ENCODE measurements at places on chromosomes 1 and 21.

DNA sequence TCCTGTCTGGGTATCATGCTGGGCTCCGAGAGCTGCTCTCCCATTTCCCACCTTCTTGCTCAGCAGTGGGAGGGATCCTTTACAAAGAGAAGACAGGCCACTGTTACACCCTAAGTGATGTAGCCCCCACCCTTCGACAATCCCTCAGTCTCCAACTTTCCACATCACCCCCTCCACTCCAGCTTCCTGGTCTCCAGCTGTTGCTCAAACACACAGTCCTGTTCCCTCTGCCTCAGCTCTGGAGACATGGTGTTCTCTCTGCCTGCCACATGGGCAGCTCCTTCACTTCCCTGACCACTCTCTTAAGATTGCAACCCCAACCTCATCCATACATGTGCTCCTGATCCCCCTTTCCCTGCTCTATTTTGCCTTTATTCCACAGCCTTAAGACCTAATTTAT lies 37.7 kb downstream of the SLC30A1 start:
- ATAC-seq: no peak

DNA sequence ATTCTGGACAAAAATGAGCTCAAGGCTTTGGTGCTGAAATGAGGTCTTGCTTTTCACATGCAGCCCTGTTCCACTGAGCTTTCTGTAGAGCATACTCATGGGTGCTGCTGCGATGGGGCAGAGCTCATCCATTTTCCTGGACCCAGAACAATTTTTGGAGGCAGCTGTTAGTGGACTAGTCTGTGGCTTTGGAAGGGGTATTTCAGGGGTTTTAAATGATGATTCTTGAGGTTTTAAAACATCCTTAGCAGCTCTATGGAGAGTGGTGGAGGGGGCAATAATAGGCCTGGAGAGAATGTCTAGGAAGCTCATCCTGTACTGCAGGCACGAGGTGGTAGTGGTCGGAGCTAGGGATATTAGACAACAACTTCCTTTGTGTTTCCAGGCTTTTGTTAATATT lies 16.5 kb downstream of the NOS1AP start:
- ATAC-seq: no peak

DNA sequence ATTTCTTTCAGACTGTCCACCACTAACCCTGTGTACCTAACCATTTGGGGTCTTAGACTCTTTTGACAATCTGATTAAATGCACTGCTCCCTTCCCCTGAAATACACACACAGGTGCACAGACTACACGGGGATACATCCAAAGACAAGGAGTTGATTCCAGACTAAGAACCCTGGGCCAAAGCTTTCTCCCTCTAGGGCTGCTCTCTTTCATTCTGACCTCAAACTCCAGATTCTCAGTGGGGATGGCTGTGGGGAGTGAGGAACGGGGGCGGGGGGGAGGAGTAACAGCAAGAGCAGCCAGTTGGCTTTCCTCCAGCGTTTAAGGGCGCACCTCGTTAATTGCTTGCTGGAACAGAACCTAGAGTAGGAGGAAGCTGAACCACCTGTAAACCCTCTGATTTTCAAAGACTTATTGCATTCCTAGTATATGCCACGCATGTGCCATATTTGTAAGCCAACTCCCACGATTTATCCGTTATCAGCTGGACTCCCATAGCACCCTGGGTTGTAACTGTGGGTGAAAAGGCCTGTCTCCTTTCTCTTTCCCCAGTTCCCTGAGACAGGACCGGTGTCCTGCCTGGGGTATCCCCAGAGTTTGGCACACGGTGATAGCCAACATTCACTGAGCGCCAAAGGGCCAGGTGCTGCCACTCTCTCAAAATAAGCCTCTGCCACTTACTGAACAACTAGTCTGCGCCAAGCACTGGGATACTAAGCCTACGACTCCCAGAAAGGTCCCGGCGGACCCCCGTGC lies 920 bp downstream of the MTHFR start:
- ATAC-seq: no peak

DNA sequence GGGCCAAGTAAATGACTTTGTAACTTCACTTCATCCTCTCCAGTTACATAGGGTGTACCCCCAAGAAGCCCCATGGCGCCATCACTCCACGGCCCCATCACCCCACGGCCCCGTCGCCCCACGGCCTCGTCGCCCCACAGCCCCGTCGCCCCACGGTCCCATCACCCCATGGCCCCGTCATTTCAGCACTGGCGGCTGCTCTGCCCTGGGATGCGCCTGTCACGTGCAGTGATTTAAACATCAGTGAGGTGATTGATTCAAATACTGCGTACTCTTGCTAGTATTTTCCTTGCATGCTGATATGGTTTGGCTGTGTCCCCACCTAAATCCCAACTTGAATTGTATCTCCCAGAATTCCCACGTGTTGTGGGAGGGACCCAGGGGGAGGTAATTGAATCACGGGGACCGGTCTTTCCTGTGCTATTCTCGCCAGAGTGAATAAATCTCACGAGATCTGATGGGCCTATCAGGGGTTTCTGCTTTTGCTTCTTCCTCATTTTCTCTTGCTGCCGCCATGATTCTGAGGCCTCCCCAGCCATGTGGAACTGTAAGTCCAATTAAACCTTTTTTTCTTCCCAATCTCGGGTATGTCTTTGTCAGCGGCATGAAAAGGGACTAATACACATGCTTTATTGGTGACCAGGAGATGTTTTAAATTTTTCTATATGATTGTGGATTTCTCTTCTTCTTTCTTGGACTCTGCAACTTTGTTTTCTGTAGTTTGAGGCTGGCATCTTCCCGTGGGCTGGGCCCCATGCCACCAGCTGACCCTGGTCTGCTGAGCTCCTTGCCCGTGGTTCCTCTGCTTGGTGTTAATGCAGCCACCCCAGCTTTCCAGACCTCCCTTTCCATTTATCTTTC lies 50.1 kb upstream of the PCBP3 start:
- no peak for ATAC-seq

DNA sequence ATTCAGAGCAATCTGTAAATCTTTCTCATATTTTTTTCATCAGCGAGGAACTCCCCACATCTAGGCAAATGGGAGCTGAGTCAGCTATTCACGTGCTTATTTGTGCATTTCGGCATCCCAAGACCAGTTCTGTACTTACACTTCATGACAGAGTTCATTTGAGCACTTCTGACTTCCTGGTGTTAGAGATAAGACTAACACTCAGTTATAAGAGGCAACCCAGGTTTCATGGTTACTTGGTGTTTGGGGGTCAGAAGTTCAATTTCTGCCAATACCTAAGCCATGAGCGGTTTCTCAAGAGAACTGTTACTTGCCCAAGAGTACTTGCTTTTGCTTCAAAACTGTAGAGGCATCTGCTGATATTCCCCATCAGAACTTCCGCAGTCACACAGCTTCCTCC lies 24.1 kb upstream of the DESI2 start:
- ATAC-seq: no peak

DNA sequence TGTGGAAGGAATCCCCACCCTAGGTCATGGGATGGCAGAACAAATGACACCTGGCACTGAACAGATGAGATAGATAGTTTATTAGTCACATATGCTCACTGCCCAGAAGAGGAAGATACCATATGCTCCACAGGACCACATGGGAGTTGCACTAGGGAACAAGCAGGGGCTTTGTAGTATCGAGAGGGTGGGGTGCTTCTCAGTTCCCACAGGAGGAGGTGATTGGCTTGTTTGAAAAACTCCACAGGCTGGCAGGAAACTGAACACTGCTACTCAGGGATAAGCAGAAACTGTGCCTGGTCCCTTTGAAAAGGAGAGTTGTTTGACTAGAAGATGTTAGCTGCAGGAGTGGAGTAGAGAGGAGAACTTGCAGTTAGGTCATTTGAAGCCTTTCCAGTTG lies 31.9 kb upstream of the RXRG start:
- ATAC-seq: no peak

- no peak for ATAC-seq
Observed at GRCh38 chr1:193763266-193763665, 576.9 kb upstream of the B3GALT2 start.

DNA sequence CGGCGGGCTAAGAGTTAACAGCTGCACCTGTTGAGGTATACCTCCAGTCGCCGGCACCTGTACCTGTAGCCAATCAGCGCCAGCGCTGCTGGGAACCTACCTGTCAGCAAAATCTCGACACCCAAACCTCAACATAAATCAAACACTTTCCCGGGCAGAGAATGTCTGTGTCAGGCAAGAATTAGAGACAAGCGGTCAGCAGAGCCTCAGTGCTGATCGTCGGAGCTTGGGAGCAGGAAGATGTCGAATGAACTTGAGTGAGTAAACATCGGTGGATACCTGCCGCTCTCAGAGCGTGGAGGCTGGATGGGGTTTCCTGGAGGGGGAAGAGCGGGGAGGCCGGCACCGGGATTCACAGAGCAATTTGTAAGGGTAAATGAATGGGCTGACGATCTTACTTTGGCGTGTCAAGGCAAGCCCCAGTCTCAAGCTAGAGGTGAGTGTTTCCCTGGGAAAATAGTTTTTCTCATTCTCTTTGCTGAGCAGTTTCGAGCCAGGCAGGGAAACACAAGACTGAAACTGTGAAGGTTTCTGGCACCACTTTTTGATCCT lies at the start of gene GRHL3:
GRHL3 (plus strand) TSS at position 46 of the 552 bp plus-strand sequence; CDS start at position 241, 195 bp downstream.
- no peak for ATAC-seq

DNA sequence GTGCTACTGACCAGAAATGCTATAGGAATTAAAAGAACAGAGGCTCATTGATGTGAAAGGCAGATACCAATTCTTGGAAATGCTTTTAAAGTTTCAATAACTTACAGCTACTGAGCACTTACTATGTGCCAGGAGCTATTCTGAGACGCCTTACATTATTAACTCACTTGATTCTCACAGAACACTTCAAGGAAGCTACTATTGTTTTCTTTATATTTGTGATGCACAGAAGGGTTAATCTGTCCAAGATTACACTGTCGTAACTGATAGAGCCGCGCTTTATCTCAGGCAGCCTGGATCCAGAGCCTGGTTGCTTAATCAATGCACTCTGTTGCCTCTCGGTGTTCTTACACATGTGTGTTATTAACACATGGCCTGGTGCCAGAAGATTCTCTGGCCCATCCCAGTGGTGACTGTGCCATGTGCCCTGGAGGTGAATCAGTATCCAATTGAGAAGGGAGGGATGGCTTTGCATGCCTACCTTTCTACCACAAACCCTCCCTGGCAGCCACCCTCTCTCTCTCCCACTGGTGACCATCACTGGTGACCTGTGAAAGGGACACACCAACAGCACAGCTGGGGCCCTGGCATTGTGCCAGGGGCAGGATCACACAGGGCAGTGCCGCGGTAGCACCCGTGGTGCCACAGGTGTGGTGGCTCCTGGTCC lies 8.8 kb downstream of the FMO1 start:
- no peak for ATAC-seq

DNA sequence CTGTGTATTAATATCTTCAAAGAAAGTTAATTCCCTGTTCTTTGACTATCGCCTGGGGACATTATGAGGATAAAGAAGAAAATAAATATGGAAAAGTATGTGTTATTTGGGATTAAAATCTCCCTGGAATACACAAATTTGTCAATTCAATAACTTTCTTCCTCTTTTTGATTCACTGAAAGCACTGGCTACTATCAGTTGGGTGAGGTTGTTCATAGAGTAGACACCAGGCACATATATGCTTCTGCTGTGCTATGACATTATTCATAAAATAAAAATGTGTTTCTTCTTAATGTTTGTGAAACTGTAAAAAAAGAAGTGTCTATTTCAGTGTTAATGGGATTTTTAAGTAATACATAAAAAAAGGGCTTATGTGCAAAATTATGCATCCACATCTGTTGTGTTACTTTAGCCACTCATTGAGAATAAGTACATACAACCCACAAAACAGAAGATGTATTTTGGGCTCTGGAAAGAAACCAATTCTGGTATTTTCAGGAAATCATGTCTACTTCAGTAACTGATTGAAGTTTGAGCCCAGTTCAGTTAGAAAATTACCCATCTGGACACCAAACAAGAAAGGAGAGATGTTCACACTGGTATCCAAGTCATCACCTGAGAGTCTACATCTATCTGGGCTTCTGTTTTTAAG lies 169.4 kb downstream of the GABPA start:
- ATAC-seq: no peak

- ATAC-seq: no peak
Observed at GRCh38 chr21:45530423-45531113, 11.7 kb downstream of the SLC19A1 start.

DNA sequence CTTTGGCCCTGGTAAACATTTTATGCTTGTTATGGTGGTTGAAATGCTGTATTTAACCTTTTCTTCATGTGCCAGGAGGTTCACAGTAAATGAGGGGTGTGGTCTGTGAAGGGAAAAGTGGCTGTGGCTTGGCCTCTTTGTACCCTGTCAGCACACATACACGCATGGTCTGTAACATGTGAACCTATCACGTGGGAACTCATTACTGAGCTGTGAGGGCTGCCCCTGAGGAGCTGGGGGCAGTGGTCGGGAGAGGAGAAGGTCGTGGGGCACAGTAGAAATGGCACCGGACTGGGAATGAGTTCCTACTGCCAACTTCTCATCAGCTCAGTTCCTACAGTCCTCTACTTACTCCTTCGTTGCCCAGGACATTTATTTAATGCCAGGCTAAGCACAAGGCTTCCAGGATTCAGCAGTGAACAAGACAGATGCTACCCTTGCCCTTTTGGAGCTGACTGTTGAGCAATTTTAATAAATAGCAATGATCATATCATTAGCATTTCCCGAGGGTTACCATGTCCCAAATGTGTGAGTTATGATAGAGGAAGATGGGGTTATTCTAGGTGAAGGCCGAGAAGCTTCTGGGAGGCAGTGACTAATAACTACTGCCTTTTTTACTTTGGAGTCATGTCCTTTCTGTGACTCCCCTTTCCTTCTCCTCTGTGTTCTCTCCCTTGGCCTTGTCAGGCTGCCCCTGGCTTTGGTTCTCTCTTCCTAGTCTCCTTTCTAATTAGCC lies 38.8 kb downstream of the DDR2 start:
- no peak for ATAC-seq

Data from activated CD4-positive, CD25-positive, alpha-beta regulatory T cell treated with anti-CD3 and anti-CD28 coated beads, Interleukin-2, amount 50 U/mL, for 24 hours (primary cell).